ENCODE measurements at places on chromosomes 1 and 21.

GRCh38 chr1:240308096-240308495 lies 216.4 kb downstream of the FMN2 start:
- no peak for DNase-seq

- no peak for DNase-seq
Observed at GRCh38 chr1:88877382-88877825, 14.0 kb downstream of the GTF2B start.

GRCh38 chr21:40625991-40626390 lies 221.0 kb downstream of the DSCAM start:
- no peak for DNase-seq

- no peak for DNase-seq
Observed at GRCh38 chr1:6544831-6545230, 9.5 kb downstream of the NOL9 start.

GRCh38 chr1:48738356-48738755 lies 38.3 kb downstream of the BEND5 start:
- DNase-seq = no peak

- DNase-seq = no peak
Observed at GRCh38 chr1:228898582-228898992, 163.3 kb downstream of the RHOU start.

- DNase-seq = no peak
Observed at GRCh38 chr1:203486618-203487370, 7.2 kb upstream of the OPTC start.

DNA sequence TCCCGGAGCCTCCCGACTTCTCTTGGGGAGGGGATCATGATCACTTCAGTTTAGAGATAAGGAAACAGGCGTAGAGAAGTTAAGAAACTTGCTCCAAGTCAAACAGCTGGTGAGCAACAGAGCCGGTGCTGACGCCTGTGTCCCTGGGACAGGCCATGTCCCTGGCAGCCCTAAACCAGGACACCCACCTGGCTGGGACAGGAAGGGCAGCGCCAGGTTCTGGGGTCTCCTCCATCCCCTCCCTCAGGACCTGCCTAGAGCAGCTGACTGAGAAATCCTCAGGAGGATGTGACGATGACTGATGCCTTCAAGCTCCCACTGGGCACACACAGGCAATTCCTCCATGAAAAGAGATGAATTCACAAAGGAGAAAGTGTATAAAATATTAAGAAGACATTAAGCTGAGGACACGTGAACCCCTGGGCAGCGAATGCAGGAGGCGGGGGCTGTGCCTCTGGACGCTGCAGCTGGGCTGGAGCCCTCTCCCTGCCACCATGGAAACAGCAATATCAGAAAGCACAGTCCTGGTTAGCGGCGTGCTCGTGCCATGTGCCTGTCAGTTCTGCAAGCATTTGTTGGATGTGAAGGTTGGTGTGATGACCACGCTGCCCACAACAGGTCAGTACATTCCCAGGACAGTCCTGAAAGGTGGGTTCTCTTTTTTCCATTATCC lies 40.1 kb upstream of the C1orf174 start:
- DNase-seq = no peak

DNA sequence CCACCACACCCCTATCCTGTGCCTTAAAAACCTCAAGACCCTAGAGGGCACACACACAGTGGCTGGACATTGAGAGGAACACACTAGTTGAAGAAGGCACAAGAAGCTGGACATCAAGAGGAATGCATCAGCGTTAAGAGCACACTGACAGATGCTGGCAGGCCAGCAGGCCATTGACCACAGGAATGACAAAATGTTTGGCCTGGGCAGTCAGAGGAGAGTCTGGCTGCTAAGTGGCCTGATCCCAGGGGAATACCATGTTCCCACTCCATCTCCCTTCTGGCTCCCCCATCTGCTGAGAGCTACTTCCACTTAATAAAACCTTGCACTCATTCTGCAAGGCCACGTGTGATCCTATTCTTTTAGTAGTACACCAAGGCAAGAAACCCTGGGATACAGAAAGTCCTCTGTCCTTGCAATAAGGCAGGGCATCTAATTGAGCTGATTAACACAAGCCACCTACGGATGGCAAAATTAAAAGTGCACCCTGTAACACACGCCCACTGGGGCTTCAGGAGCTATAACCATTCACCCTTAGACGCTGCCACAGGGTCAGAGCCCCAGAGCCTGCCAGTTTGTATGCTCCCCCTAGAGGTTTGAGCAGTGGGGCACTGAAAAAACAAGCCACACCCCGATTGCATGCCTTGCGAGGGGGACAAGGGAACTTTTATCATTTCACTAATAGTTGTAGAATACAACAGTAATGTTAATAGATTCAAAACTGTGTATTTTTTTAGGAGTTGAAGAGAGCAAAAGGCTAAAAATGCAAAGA lies 1216.1 kb upstream of the NCAM2 start:
- no peak for DNase-seq

DNA sequence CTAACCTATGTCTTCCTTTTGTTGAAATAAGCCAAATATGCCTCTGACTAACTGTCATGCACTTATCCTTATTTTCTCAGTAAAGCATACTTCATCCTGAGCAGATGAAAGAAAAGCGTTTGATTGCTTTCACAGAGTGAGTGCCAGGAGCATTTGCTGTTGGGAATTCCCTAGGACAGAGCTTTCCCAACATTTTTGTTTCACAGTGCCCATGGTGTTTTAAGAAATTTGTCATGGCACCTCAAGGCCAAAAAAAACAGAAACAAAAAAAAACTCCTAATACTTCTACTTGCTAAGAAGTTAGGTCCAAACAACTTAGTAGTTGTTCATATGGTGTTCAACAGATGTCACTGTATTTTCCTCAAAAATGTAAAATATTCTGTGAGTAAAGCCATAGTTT lies 120.8 kb upstream of the BMP8A start:
- DNase-seq = no peak

- DNase-seq = no peak
Observed at GRCh38 chr1:3172431-3173380, 103.7 kb downstream of the PRDM16 start.

- no peak for DNase-seq
Observed at GRCh38 chr1:239570878-239571277, 184.5 kb downstream of the CHRM3 start.

DNA sequence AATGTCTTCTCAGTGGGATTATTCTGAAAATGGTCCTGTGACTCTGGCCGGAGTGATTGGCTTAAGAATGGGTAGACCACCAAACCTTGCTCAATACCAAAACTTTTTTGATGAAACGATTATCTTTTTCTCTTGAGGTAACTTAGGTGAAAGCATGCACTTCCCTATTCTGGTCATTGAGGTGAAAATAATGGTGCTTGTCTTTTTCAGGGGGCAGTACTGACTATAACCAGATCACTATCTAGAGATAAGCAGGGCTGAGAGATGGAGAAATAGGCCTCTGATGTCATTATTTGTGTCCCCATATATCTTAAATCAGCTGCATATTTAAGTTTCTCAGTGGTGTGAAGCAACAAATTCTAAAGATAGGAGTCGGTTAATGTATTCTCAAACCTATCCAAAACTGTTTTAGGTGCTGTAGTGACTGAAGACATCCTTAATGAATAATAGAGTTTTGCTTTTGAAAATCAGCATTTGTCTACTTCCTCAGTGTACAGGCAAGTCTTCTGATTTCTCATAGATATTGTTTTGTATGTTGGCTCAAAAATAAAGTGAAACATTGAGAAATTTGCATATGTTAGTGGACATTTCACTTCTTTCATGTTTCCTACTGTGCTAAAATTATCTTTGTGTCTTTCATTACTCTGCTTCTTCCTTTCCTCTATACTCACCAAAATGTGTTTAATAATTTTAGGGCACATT lies 735.3 kb upstream of the ADGRL4 start:
- DNase-seq = no peak

- DNase-seq = no peak
Observed at GRCh38 chr1:20165522-20165951, 20.4 kb upstream of the UBXN10 start.

GRCh38 chr21:35565204-35565611 lies 495.1 kb downstream of the SETD4 start:
- no peak for DNase-seq

GRCh38 chr1:60727552-60727951 lies 354.8 kb upstream of the NFIA start:
- DNase-seq = no peak

DNA sequence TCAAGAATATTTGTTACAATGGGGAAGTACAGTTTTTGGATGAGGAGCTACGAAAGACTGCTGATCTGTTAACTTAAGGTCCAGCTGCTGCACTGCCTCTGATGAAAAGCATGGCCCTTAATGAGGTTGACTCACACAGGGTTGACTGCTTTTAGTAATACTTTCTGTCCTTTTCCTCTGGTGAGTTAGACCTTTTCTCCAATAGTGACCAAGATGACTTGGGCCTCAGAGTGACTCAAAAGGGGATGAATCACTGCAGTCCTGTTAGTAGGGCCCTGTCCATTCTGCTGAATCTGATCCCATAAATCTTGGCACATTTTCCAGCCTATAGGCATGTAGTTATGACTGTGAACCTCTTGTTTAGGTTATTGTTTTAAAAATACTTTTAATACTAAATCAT lies 2.7 kb downstream of the DISP1 start:
- no peak for DNase-seq

DNA sequence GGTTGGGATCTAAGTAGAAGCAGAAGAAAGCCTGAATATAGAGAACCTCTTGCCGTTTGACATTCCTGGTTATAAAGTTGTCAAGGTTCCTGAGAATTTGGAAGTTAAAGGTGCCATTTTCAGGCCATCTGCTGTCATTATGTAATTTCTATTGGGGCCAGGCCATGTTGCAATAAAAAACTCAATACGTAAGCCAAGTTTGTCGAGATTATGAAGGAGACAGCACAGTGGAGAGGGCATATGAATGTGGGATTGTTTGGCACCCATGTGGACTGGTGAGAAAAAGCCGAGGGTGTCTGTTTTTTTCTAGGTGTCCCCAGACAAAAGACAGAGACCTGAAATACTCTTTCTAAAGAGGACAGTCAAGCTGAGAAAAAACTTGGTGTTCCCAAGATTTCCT lies 18.8 kb upstream of the HSD3B1 start:
- no peak for DNase-seq

- no peak for DNase-seq
Observed at GRCh38 chr1:175733722-175734121, 9.7 kb downstream of the TNR start.

DNA sequence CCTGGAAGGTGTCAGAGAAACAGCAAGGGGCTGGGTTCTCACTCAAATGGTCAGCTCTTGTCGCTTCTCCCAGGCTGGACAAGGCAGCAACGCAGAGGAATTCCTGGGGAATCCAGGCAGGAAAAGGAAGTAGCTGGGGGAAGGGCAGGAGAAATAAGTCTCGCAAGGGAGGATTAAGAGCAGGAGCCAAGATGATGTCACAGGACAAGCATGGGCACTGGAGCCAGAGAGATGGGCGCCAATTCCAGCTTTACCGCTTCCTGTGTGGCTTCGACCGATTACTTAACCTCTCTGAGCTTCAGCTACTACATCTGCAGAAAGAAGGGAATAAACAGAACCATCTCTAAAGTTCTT lies 70.5 kb downstream of the SSBP3 start:
- no peak for DNase-seq

DNA sequence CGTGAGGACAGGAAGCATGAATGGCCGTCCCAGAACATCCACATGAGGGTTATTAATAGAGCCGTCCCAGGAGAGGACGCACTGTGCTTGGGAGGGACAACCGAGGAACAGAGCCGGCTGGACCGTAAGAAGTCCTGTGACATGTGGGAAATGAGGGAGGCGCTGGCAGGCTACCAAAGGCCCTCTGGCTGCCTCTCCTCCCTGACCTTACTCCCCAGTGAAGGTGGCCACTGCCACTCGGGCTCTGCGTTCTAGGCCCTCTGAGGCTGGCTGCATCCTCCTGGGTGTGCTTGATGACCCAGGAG lies 15.5 kb upstream of the NPPB start:
- DNase-seq = no peak

DNA sequence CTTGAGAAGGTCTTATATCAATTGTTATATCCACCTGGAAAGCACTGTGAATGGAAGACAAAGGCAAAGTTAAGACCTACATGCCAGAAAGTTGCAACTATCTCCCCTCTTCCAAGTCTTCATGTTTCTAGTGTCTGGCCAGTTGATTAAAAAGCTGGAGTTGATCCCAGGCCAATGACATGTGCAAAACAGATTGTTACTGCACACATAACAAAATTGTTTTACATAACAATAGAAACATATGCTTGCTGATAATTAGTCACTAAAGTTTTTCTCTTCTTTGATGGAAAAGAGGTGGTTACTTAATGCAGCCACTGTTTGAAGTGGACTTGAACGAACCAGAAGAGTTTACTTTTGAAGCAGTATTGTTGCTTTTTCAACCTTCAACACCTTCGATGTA lies 158.2 kb downstream of the TGFBR3 start:
- DNase-seq = no peak

DNA sequence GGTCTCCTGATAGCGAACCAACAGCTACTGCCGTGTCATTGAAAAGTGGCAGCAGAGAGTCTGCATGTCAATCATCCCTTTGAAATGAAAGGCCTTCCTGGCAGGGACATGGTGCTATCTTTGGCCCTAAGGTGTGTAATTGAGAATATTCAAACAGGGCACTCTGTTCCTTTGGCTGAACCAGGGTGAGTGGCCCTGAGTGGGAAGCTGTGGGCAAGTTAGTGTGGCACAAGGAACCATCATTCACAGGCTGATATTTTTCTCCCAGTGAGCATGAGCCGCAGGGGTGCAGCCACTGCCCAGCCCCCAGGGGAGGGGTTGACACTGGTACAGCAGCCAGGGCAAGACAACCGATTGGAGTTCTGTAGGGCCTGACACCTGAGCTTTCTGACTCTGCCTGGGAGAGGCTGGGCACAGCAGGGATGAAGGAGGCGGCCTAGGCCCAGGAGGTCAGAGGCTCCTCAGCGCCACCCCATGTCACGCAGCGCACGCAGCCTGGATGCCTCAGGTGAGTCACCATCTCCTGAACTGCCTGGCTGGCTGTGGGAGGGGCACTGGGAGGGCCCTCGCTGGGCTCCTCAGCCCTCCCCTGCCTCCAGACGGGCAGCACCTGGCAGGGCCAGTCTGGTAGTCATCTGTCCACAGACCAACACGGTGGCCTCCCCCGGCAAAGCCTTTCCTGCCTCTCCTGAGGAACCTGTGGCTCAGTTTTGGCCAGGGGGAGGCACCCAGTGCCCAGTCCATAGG lies 13.2 kb downstream of the QSOX1 start:
- DNase-seq = peak; percentile 63

- no peak for DNase-seq
Observed at GRCh38 chr1:24294716-24295371, 24.3 kb upstream of the GRHL3 start.

- no peak for DNase-seq
Observed at GRCh38 chr1:206114692-206115640, 2.2 kb downstream of the AVPR1B start.

- DNase-seq = no peak
Observed at GRCh38 chr1:168509875-168510791, 33.7 kb downstream of the XCL2 start.

DNA sequence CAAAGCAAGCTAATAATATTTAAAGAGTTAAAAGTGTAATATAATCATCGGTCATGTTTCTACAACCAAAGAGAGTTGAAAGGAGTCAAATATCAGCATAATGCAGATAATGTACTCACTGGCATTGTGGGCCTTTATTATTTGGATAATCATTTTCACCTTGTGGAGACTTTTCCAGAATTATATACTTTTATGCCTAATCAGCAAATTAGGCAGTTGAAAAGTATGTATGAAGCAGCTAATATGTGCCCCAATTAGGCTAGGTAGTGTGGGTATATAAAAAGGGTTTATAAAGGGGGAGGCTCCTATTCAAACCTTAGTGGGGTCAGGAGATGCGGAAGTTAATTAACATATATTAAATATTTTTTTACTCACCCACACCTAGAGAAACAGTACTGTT lies 102.8 kb upstream of the HNRNPU start:
- DNase-seq = no peak

GRCh38 chr1:22038036-22038435 lies 14.5 kb upstream of the CDC42 start:
- DNase-seq = no peak
